ENCODE measurements at places on chromosomes 7 and 10. TPM values are rescaled to one million over a fixed set of nuclear protein-coding genes. Genes with fewer than 3 reads are reported as not detected.

The FZD1 gene
- 1.2 TPM for total RNA-seq

DNA sequence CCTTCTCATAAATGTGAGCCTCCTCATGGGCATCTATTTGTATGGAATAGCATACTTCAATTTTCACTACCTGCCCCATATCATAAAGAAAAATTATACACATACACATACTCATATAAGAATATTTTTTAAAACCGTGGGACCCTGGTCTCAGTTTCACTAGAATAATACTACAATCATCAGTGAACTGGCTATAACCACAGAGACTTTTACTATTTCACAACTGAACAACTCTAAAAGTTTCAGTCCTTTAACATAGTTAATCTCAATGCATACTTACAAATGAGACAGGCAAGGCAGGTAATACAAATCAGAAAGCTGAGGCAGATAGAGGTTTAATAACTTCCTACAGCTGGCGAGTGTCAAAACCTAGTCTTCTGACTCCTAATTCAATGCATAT is 83.1 kb downstream of the LRRN3 start:
- H3K4me3 ChIP-seq: no peak overlapping the region
- DNase-seq: no peak
- no peak overlapping the region for H3K27ac ChIP-seq
- no peaks in the 10 kb centered on the region for H3K27me3 ChIP-seq

GRCh38 chr10:52566471-52567246 is 205.9 kb downstream of the MBL2 start:
- no peak overlapping the region for H3K4me3 ChIP-seq
- H3K27me3 ChIP-seq: no peaks in the 10 kb centered on the region
- no peaks in the 10 kb centered on the region for H3K36me3 ChIP-seq
- H3K27ac ChIP-seq: no peak overlapping the region
- no peak for DNase-seq
- no peaks in the 10 kb centered on the region for H3K4me1 ChIP-seq

DNA sequence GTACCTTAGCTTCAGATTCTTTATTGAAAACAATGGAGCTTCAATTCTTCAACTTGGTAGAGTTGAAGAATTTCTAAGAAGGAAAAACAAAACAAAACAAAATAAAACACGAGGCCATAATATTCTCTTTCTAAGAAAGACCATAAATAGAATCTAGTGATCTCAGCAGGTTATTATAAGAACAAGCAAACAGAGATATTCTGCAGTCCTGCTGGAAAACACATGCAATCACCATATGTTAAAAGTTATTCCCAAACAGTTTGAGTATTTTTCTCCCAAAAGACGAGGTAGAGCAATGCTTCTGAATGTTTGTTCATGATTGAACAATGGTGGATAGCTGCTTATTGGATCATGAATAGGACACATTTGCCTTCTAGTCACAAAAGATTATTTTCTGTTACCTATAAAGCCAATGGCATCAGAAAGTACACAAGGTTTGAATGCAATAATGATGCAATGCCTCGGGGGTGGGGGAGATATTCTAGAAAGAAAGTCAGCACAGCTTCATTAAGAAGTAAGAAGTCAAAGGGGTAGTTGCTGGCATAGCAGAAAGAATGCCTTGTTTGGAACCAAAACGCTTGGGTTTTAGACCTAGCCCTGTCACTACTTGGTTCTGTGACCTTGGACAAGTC is 59.3 kb downstream of the CREB3L2 start:
- H3K4me1 ChIP-seq: no peaks in the 10 kb centered on the region
- H3K27me3 ChIP-seq: no peaks in the 10 kb centered on the region
- peaks cover 2% of the 10 kb centered on the region for H3K36me3 ChIP-seq

DNA sequence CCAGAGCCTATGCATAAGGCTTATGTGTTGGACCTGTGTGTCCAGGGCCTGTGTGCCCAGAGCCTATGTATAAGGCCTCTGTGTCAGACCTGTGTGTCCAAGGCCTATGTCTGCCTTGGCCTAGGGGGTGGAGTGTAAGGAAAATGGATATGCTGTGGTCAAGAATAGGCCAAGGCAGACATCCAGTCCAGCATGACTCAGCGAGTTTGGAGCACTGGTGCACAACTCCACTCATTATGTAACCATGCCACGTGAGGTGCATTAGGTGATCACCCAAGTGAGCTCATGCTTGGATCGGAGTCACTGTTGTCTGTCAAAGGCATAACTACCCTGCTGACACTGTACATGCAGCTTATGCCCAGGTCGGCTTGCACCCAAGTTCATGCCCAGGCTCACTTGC is 238.9 kb downstream of the CACNA2D1 start:
- DNase-seq: no peak
- no peaks in the 10 kb centered on the region for H3K36me3 ChIP-seq
- H3K4me1 ChIP-seq: no peaks in the 10 kb centered on the region
- H3K27me3 ChIP-seq: no peaks in the 10 kb centered on the region
- H3K4me3 ChIP-seq: no peak overlapping the region

The SLC29A4 gene
- 0.50 TPM for total RNA-seq

DNA sequence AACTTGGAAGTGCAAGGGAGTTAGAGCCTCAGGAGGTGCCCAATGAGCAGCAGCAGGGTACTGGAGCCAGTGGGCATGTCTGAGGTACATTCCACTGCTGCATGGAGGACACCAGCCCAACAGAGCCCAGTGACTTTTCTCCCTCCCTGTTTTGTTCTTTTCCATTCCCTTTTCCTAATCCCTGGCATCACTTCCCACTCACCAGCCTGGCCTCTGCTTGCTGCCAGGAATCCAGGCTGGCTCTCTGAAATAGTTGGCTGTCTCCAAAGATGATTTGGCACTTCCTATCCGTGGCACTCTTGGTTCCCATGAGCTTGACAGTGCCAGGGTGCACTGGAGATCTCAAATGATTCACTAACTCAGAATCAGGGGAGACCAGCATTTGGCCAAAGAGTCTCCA is 97.7 kb upstream of the ZPBP start:
- H3K36me3 ChIP-seq: peaks cover 3% of the 10 kb centered on the region
- H3K27me3 ChIP-seq: peaks cover 15% of the 10 kb centered on the region
- H3K27ac ChIP-seq: no peak overlapping the region
- DNase-seq: no peak

The MAGI2 gene
- total RNA-seq: 0.10 TPM

GRCh38 chr7:13991791-13992595 is 2.5 kb upstream of the ETV1 start:
- no peaks in the 10 kb centered on the region for H3K36me3 ChIP-seq
- no peak overlapping the region for H3K27ac ChIP-seq
- DNase-seq: no peak

DNA sequence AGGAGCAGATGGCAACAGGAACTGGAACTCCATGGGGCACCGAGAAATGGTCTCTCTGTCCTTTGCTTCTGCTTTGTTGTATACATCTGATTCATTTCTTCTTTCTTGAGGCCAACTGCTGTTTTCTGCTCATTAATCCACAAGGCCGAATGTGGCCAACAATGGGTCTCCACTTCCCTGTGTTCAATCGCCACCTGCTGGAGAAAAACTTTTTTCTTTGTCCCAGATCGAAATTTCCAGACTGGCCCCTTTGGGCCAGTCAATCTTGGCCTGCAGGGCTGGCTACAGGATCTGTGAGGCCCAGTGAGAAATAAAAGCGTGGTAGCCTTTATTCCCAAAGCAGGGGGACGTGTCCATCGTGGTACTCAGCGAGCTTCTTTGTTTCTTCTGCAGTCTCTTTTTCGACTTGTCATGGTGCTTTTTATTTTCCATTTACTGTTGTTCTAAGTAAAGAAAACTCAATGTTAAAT is 58.8 kb downstream of the PARP12 start:
- no peak overlapping the region for H3K4me3 ChIP-seq
- H3K4me1 ChIP-seq: no peaks in the 10 kb centered on the region
- no peak overlapping the region for H3K27ac ChIP-seq
- no peaks in the 10 kb centered on the region for H3K27me3 ChIP-seq

DNA sequence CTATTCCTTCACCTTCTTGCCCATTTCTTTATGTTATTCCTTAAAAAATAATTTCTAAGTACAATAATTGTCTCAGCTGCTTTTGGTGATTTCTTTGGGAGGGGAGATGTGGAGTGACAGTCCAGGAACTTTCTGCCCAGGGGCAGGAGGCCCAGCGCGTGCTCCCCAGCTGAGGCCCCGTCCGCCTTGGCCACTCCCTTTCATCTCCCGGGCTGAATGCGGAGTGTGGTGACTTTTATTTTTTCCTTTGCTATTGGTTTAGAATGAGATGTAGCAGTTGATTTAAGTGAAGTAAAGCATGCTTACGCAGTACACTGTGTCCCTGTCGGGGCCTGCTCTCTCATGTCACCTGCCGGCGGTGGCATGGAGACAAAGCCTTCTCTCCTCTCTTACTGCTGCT is 141.6 kb downstream of the MGMT start:
- no peak overlapping the region for H3K27ac ChIP-seq
- H3K4me1 ChIP-seq: no peaks in the 10 kb centered on the region
- H3K36me3 ChIP-seq: no peaks in the 10 kb centered on the region
- H3K27me3 ChIP-seq: no peaks in the 10 kb centered on the region

GRCh38 chr7:38299275-38299931 is 26.0 kb upstream of the TARP start:
- peak overlapping the region; percentile 74 for H3K4me3 ChIP-seq
- H3K4me1 ChIP-seq: peaks cover 4% of the 10 kb centered on the region
- no peaks in the 10 kb centered on the region for H3K36me3 ChIP-seq
- no peaks in the 10 kb centered on the region for H3K27me3 ChIP-seq
- H3K27ac ChIP-seq: no peak overlapping the region
- no peak for DNase-seq

DNA sequence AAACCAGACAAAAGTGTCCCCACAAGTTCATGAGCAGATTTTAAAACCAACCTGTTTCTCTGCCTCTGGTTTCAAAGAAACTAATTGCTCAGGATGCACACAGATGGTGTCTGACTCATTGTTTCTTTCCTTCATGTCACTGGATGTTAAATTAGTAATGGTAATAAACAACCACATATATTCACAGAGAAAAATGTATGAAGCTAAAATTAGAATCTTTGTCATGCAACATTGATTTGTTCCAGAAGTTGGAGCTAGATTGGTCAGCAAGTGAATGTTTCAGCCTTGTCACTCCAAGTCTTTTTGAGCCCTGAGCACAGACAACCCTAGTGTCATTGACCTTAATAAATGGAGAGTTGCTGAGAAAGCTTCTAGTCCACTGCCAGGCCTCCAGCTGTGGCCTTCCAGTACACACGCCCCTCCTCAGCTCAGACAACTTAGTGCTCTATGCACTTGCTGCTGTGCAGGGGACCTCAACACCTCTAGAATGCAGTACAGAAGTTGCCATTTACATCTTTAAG is 175.9 kb downstream of the CCDC71L start:
- no peak overlapping the region for H3K4me3 ChIP-seq
- H3K27ac ChIP-seq: no peak overlapping the region

- no peak overlapping the region for H3K27ac ChIP-seq
- DNase-seq: no peak
- H3K4me1 ChIP-seq: no peaks in the 10 kb centered on the region
- no peak overlapping the region for H3K4me3 ChIP-seq
- H3K27me3 ChIP-seq: peaks cover 11% of the 10 kb centered on the region
Measured at GRCh38 chr7:18053177-18053928, 25.7 kb upstream of the PRPS1L1 start.

DNA sequence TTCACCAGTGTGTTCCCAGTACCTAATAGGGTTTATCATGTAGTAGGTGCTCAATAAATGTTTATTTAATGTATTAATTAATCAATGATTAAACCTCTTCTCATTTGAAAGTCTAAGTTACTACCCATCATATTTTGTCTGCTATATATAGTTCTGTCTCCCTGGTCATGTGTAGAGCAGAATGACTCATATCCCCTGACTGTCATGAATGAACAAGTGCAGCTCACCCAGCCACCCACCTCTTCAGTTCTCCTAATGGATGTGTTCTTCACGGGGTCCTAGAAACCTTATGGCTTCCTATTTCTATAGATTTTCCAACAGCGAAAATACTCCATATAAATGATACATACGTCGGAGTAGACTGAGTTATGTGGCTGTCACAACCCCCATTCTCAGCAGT is 64.5 kb downstream of the HIF1AN start:
- no peaks in the 10 kb centered on the region for H3K4me1 ChIP-seq
- no peak overlapping the region for H3K4me3 ChIP-seq
- no peak for DNase-seq
- no peak overlapping the region for H3K27ac ChIP-seq
- peaks cover 25% of the 10 kb centered on the region for H3K27me3 ChIP-seq

GRCh38 chr7:38280707-38281106 is 7.3 kb upstream of the TARP start:
- no peak for DNase-seq
- no peaks in the 10 kb centered on the region for H3K4me1 ChIP-seq
- no peaks in the 10 kb centered on the region for H3K27me3 ChIP-seq
- H3K36me3 ChIP-seq: no peaks in the 10 kb centered on the region

DNA sequence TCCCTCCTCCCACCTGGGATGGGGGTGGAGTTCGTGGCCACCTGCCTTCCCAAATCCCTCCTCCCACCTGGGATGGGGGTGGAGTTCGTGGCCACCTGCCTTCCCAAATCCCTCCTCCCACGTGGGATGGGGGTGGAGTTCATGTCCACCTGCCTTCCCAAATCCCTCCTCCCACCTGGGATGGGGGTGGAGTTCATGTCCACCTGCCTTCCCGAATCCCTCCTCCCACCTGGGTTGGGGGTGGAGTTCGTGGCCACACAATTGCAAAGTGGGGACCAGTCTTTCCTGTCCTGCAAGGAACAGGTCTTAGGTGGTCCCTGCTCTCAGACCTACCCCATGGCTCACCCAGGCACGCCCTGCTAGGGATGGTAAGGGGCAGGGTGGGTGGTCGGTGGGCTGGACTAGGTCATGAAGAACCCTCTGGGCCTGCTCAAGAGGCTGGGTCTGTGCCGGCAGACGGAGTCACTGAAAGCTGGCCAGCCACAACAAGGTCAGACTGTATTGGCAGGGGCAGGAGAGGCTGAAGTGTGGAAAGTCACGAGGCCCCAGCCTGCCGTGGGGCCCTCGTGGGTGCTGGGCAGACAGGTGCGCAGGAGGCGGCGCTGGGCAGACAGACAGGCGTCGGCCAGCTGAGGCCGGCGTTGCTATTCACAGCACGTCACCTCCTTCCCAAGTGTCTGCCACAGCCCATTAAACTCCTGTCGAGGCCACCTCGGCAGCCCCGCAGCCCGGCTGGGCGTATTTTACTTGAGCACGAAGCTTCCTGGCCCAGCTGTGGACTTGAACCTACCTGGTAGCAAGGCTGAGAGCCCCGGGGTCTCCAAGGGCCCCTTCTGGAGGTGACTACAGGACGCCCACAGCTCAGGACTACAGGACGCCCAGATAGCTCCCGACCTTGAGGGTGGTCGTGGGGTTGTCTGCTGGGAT is 4.1 kb downstream of the KNDC1 start:
- no peak overlapping the region for H3K4me3 ChIP-seq
- no peaks in the 10 kb centered on the region for H3K4me1 ChIP-seq
- no peak for DNase-seq
- no peaks in the 10 kb centered on the region for H3K36me3 ChIP-seq
- H3K27ac ChIP-seq: no peak overlapping the region

GRCh38 chr7:90298145-90299038 is 22.7 kb downstream of the FAM237B start:
- no peaks in the 10 kb centered on the region for H3K4me1 ChIP-seq
- no peaks in the 10 kb centered on the region for H3K36me3 ChIP-seq

- H3K4me1 ChIP-seq: peaks cover 2% of the 10 kb centered on the region
- H3K27me3 ChIP-seq: no peaks in the 10 kb centered on the region
- H3K4me3 ChIP-seq: no peak overlapping the region
- peaks cover under 1% of the 10 kb centered on the region for H3K36me3 ChIP-seq
Measured at GRCh38 chr7:30034501-30034900, 6.3 kb downstream of the PLEKHA8 start.

The CRPPA gene
- total RNA-seq: 0.60 TPM

The SSC4D gene
- 0.32 TPM for total RNA-seq

The CALHM3 gene
- total RNA-seq: not detected

All from activated CD4-positive, alpha-beta T cell treated with anti-CD3 and anti-CD28 coated beads, Interleukin-2, amount 10 ng/mL, durations not matched to agents 7 days and 5 days (primary cell).